ENCODE measurements at places on chromosomes 3 and 15. TPM values are rescaled to one million over a fixed set of nuclear protein-coding genes. Genes with fewer than 3 reads are reported as not detected.

The CHRFAM7A gene
- polyA plus RNA-seq: 0.44 TPM

The CDHR4 gene
- polyA plus RNA-seq: 0.16 TPM

The UROC1 gene
- 0.06 TPM for polyA plus RNA-seq

The CPA3 gene
- polyA plus RNA-seq: 2.6 TPM

The MASP1 gene
- 2.2 TPM for polyA plus RNA-seq

The KNL1 gene
- polyA plus RNA-seq: 0.15 TPM

The NEK4 gene
- polyA plus RNA-seq: 12.0 TPM

The ZBTB47 gene
- 7.7 TPM for polyA plus RNA-seq

The A4GNT gene
- polyA plus RNA-seq: not detected

The WDR93 gene
- 0.24 TPM for polyA plus RNA-seq

The NR2E3 gene
- polyA plus RNA-seq: not detected

The OR5K2 gene
- not detected for polyA plus RNA-seq

DNA sequence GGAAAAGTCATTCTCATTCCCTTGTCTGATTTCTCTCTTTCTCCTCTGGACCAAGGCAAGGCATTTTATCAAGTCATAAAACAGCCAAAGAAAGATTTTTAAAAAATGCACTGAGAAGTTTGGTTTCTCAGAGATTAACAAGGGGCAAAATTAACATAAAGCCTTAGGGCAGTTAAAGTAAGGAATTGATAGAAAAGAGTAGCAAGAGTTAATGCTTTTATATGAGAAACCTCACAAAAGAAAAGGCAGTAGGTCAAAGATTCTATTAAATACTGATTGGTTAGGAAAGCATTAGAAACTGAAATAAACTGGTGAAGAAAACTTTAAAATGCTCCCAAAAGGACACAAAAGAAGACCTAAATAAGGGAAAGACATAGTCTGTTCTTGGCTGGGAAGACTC, 121.0 kb upstream of the PRTG start:
- no peak for DNase-seq

- no peak for DNase-seq
These were observed 83.5 kb upstream of the ADPGK start for GRCh38 chr15:72866866-72867616.

GRCh38 chr15:100544338-100544841, 15.6 kb upstream of the CERS3 start:
- no peak for DNase-seq

GRCh38 chr15:89769366-89769765, 6.8 kb upstream of the MESP2 start:
- no peak for DNase-seq

DNA sequence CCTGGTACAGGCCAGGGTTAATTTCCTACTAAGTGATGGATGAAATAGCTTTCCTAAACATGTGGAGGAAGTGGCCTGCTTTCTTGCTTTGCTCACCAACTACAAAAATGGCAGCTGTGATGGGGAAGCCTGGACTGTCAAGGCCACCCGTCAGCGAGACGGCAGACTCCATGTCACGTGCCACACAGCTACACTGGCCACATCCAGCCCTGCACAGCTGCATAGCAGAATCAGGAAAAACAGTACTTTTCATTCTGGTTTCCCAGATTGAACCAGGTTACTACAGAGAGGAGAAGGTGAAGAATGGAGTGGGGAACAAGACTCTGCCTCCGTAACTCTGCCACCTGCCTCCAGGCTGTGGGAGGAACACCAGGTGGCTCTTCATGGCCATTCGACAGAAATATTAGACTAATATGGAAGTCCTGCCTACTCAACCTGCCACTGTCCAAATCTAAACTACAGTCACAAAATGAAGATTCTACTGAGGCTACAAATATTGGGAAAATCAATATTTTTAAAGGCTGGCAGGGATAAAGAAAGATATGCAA, 174.3 kb downstream of the MAGI1 start:
- no peak for DNase-seq

GRCh38 chr3:89038869-89039268, 68.6 kb upstream of the EPHA3 start:
- DNase-seq: no peak

- no peak for DNase-seq
These were observed 677 bp downstream of the POLQ start for GRCh38 chr3:121545049-121545573.

GRCh38 chr15:66474135-66474534, 23.4 kb downstream of the SNAPC5 start:
- DNase-seq: no peak

DNA sequence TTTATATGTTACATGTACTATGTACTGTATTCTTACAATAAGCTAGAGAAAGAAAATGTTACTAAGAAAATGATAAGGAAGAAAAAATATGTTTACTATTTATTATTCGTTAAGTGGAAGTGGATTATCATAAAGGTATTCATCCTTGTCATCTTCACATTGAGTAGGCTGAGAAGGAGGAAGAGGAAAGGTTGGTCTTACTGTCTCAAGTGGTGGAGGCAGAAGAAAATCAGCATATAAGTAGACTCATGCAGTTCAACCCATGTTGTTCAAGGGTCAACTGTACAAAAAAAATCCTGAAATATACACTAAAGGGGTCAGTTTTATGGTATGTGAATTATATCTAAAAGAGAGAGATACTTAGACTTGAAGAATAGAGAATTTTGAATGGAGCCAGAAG, 5.7 kb downstream of the HMG20A start:
- no peak for DNase-seq

DNA sequence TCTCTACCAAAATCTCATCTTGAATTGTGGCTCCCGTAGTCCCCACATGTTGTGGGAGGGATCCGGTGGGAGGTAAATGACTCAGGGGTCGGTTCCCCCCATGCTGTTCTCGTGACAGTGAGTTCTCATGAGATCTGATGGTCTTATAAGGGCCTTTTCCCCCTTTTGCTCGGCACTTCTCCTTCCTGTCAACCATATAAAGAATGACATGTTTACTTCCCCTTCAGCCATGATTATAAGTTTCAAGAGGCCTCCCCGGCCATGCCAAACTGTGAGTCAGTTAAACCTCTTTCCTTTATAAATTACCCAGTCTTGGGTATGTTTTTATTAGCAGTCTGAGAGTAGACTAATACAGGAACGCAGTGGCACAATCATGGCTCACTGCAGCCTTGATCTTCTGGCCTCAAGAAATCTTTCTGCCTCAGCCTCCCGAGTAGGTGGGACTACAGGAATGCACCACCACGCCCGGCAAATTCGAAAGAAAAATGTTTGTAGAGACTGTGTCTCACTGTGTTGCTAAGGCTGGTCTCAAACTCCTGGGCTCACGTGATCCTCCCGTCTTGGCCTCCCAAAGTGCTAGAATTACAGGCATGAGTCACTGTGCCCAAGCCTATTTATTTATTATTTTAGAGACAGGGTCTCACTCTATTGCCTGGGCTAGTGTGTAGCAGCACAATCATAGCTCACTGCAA, 101.0 kb downstream of the ATP10A start:
- DNase-seq: no peak

- no peak for DNase-seq
These were observed 497.5 kb downstream of the NR2F2 start for GRCh38 chr15:96827981-96828380.

DNA sequence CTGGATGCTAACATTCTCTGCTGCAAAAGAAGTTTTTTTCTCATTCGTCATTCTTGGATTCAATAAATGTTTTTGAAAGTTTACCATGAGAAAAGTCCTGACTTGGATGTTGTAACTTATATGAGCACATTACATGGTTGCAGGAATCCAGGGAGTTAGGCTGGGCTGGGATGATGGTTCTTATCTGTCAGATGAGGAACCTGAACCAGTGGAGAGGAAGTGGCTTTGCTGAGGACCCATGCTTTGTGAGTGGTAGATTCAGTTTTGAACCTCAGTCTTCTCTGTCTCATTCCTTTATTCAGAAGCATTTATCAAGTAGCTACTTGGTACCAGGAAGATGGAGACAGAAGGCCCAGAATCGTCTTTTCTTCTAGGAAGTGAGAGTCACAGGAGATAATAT, 3.7 kb upstream of the GASK1A start:
- DNase-seq: no peak
